ENCODE measurements at places on chromosomes 4 and X. TPM values are rescaled to one million over a fixed set of nuclear protein-coding genes. Genes with fewer than 3 reads are reported as not detected.

DNA sequence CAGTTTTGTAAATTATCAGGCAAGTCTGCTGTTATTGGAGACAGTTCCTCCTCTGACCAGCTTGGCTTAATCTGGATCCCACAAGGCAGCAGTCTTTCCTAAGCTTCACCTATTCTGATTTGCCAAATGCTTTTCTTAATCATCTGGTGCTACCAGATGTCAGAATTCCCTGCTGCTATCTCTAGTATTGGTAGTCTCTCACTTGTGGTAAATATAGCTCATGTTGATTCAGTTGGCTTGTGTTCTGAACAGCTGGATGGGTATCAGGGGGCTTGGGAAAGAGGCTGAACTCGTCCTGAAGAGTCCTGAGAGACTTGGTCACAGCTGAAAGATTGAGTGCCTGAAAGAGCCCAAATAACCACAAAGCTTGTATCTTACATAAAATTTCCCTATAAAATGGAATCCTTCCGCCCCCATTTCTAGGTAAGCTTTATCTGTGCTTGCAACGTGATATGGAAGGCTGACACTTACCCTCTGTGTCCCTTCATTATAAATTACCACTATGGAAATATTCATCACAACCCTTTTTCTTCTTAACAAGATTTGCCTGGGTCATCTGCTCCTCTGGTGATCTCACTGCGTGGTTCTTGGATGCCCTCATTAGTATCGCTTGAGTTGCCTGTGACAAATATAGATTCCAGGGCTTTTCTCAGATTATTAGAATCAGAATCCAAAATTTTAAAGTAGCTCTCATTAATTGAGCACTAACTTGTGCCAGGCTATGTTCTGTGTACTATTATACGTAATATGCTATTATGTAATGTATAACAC is 104.1 kb upstream of the GPRIN3 start:
- no peak overlapping the region for H3K27ac ChIP-seq
- H3K36me3 ChIP-seq, result no peaks in the 10 kb centered on the region
- no peak overlapping the region for H3K4me3 ChIP-seq

- DNase-seq, result no peak
- H3K4me3 ChIP-seq, result no peak overlapping the region
- H3K27me3 ChIP-seq, result peaks cover 13% of the 10 kb centered on the region
- H3K27ac ChIP-seq, result no peak overlapping the region
These were observed 118.9 kb upstream of the SLC34A2 start for GRCh38 chr4:25536564-25537320.

DNA sequence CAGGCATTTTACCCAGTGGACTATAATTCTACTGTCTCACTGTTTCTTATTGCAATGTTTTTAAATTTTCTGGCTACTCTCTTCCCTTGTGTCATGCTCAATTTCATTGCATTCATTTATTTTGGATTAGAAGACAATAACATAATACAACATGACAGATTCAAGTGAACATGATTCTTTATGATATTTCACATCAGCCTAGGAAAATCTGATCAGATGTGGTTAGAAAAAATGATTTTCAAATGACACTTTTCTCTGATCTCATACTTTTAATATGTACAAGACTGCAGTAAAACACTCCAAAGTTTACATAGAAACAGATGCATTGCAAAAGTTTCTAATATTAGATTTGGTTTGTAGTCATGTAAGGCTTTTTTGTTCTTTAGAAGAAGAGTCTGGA is 586.0 kb downstream of the ACTRT1 start:
- H3K27ac ChIP-seq, result no peak overlapping the region
- H3K27me3 ChIP-seq, result peaks cover 16% of the 10 kb centered on the region
- no peaks in the 10 kb centered on the region for H3K36me3 ChIP-seq
- H3K4me3 ChIP-seq, result no peak overlapping the region
- DNase-seq, result no peak

The USP17L25 gene
- not detected for total RNA-seq

- H3K27ac ChIP-seq, result no peak overlapping the region
- DNase-seq, result no peak
- H3K4me1 ChIP-seq, result peaks cover 9% of the 10 kb centered on the region
These were observed 49.8 kb upstream of the TMEM33 start for GRCh38 chr4:41885456-41885855.

The GAGE2A gene
- not detected for total RNA-seq

DNA sequence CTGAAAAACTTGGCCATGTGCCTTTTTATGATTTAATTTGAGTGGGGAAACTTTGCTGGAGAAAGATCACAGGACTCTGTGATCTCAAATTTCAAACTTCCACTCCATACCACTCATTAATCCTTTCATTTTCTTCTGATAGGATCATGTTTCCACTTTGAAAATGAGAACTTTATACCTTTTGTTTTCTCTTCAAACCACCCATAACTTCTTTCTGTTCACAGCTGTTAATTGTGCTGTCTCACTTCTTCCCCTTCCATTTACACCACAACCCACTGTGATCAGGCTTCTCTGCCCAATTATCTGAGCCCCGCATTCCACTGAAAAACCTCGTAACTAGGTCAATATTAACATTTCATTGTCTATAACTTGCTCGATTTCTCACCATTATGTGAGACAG is 47.0 kb upstream of the ARSJ start:
- H3K4me3 ChIP-seq, result no peak overlapping the region
- H3K27me3 ChIP-seq, result no peaks in the 10 kb centered on the region
- no peaks in the 10 kb centered on the region for H3K36me3 ChIP-seq

DNA sequence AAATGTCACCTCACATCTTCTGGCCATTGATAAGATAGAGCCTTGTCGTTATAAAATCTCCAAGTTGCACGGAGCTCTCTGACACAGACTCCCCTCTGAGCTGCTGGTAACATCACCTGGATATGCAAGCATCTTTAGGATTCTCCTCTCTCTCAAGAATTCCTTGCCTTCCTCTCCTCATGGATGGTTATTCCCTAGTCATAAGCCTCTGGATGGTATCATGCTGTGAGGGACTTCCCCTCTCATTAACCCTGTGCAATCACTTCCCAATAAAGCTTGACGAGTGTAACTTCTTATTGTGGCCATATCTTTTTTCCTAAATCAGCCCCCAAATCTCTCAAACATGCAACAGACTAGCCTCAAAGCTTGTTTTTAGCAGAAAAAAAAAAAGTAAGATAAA is 1057.0 kb upstream of the SLIT2 start:
- DNase-seq, result no peak
- H3K36me3 ChIP-seq, result no peaks in the 10 kb centered on the region
- H3K4me1 ChIP-seq, result no peaks in the 10 kb centered on the region
